G401 (cell line): ENCODE measurements at places on chromosomes 3 and 15.
A peak's percentile ranks its signal among the peaks of the same experiment; 100 is the strongest.

DNA sequence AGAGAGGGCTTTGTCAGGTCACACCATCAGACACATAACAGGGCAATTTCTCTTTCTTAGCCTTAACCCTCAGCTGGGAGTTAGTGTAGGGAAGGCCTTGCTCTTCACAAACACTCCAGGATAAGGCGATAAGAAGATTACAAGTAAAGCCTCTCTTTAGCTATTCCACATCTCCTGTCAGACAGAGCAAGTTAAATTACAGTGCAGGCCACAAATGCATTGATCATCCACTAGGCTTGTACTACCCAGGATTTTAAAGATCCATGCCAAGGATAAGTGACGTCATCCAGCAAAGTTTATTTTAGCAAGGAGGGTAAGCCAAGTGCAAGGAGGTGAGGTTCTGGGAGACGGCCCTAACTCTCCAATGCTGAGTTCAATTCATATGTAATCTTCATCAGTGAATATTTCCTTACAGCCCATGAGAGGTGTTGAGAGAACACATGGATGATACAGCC, 890.6 kb upstream of the NR2F2 start:
- no peak for DNase-seq

GRCh38 chr15:39581793-39582285, 960 bp downstream of the THBS1 start:
- no peak for DNase-seq

DNA sequence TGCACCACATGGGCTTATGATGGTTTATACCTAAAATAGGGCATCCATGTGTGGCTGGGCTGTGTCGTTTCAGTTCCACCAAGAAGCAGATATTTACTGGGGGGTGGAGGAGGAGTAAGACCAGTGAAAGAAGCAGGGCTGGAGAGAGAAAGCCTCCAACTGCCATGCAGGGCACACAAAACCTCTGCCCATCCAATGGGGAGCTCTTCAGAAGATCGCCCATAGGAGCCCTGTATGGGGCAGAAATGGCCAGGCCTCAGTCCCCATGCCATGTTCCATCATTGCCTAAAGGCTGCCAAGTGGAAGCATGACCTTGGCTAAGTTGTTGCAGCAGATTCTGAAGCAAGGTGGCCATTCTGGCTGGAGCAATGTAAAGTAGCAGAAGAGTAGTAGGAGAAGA, 277.0 kb downstream of the MEX3B start:
- DNase-seq, result no peak

DNA sequence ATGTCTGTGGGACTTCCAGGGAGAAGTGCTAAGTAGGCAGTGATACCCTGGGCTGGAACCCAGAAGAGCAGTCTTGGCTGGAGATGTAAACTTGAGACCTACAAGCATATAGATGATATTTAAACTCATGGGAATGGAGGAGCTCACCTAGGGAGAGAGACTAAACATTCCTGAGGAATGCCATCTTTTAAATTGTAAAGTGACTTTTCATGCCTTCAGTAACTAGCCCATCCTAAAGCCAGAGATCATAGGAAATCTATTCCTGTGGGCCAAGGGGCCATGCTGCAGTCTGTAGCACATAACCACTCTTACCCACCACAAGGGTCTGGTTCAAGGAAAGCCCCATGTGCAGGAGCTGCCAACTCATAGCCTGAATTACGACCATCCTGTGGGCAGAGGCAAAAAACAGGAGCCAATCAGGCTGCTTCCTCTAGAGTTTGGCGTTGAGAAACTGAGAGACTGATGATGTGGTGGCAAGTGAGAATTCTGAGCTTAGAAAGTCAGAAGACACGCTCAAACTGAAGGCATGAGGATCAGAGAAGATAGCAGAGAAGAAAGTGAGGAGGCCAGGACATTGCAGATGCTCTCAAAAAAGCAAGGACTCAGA, 37.5 kb downstream of the CTDSPL start:
- no peak for DNase-seq

GRCh38 chr3:46407970-46408369, 911 bp downstream of the CCRL2 start:
- DNase-seq, result no peak

- peak; percentile 92 for DNase-seq
Measured at GRCh38 chr3:113051302-113051711, 60.5 kb downstream of the GTPBP8 start.

- DNase-seq, result no peak
Measured at GRCh38 chr15:96359616-96360521, 29.4 kb downstream of the NR2F2 start.
